ENCODE measurements at places on chromosomes 2 and 18.

- DNase-seq = no peak
Observed at GRCh38 chr2:96809951-96810782, 5.9 kb upstream of the CNNM3 start.

- peak; percentile 17 for DNase-seq
Observed at GRCh38 chr2:3143602-3144001, 234.0 kb downstream of the EIPR1 start.

DNA sequence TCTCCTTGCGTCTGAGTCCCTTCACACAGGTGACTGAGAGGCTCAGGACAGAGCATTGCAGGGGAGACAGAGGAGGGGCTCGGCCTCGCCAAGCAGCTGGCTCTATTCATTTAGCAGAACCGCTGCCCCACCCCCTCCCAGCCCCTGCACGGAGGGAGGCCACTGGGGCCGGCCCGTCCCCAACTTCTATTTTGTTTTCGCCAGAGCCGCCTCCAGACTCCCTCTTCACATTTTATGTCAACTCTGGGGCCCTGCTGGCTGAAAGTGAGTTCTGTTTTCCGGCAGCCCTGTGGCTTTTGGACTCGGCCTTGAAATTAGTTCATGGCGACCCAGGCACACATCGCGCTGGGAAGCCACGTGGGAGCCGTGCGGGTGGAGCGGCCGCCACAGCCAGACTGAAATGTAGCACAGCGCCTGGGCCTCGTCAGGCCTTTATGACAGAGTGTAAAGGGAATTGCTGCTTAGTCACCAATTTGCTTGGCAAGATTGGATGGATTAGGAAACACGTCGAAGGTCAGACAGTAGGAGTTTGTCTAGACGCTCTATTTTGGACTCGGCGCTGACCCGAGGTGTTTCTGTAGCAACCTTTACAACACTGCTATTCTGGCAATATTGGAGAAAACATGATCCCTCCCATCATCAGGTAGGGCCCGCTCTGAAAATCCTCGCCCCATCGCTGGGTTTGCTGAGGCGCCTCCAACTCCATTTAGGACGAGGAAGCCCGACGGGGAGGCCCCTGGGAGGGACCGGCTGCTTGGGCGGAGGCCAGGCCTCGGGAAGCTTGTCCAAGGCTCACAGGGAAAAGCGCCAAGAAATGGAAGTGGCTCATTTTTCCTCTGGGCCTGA, 90.7 kb upstream of the CTDP1 start:
- DNase-seq = no peak

- no peak for DNase-seq
Observed at GRCh38 chr2:59734743-59735142, 818.7 kb downstream of the BCL11A start.

GRCh38 chr2:110674620-110675555, 3.0 kb downstream of the BUB1 start:
- no peak for DNase-seq

DNA sequence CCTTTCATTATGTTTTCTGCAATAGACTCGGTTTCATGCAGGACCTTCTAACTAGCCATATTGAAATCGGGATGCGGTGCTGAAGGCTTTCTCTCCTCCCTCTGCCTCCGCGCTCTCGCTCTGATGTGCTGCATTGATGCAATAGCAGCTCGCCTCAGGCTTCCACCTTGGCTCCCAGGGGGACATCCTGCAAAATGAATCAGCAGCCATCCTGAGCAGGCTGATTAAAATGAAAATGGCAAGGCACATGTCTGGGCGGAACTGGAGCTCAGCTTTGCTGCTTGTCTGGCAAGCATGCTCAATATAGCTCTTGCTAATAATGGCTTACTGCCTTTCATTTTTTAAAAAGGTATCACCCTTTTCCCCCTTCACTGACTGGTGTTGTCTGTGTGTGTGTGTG, 806 bp upstream of the MYT1L start:
- peak; percentile 54 for DNase-seq

DNA sequence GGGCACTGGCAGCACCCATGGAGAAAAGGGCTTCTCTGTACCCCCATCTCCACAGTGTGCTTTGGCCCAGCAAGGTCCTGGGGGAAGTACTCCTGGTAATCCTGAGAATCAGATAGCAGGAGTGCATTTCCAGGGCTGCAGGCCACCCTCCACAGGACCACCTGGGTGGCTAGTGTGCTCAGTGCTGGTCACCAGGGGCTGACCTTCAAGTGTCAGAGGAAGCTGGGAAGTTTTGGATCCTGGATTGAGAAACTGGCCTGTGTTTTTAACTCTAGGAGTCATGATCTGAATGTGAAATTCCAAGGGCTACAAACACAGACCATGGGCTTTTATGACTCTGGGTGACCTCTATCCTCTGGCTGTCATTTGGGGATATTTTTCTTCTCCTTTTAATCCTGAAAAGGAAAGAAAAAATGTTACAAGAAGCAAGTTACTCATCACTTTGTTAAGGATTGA, 9.3 kb downstream of the RHOB start:
- DNase-seq = no peak

DNA sequence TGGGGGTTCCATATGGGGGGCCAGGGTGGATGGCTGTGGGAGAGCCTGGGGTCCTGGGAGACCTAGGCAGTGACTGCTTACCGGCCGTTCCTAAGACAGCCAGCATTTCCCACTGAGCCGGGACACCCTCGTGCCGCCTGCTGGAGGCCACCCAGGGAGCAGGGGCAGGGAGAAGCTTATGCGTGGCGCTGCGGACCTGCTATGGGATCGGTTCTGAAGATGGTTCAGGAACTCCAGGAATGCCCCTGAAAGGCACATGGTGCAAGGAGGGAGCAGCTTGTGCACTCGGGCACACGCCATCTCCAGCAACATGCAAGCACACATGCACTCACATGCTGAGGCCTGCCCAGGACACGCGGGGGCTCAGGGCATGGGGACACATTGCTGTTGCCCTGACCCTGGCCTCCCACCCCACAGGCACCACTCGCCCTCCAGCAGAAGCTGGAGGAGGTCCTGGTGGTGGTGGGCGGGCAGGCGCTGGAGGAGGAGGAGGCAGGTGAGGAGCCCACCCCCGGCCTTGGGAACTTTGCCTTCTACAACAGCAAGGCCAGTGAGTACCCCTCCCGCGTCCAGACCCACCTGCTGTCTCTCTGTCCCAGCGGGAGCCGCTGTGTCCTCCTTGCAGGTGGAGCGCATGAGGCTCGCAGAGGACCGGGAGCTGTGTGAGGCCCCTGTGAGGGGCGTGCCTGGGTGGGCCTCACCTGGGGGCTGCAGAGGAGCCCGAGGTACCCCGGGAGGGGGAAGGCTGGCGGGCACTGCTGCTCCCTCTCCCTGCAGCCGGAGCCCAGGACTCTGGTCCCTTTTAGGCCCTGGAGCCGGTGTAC, 4.1 kb downstream of the KLHL30 start:
- DNase-seq = no peak

- no peak for DNase-seq
Observed at GRCh38 chr2:120896901-120897300, 161.2 kb downstream of the GLI2 start.

GRCh38 chr18:45571714-45572113, 43.6 kb upstream of the SLC14A2 start:
- DNase-seq = no peak

DNA sequence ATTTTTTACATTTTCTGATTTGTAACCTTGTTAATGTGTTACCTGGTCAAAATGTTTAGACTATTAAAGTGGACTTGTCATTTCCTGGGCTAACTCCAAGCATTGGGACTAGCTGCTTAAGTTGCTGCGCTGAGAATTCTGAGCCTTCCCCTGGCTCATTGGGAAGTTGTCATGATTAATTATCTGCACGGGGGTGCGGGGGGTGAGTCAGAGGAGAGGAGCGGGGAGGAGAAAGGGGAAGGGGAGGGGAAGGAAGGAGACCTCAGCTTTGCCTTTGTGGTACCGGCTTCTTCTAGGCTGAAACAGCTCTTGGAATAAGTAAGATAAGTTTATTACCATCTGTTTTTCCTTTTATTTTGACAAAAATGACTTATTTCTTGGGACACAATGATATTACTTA, 52.9 kb upstream of the APCDD1 start:
- no peak for DNase-seq

GRCh38 chr2:132645722-132646539, 24.1 kb downstream of the LYPD1 start:
- DNase-seq = no peak

DNA sequence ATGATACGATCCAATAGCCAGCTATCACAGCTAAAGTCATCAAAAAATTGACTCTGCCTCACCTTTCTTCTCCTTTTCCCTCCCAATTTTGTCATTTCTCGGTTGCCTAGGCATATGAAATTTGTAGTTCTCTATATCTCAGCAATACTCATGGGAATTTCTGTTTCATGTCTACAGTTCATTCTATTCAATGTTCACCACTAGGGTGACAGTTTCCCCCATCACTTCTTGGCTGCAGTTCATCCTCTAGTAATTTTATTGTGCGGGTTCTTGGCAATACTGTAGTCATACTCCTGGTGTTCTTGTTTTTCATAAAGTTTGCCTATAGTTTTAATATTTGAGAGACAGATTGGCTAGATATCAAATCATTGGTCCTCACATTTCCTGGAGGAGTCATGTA, 872.2 kb upstream of the ID2 start:
- DNase-seq = no peak

DNA sequence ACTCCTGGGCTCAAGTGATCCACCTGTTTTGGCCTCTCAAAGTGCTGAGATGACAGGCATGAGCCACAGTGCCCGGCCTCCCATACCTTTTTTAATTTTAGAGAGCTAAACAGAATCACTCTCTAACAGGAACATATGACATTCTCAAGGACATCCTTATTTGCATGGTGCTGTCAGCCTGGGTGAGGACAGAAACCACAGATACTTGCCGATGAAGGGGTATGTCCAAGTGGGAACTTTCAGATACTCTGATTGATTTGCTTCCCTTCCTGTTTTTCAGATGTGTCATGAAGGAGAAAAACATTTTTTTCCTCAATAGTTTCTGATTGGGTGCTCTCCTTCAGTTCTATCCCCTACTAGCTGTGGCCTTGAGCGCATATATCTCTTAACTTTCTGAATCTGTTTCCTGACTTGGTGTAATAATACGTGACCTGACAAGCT, 49.6 kb downstream of the MYO3B start:
- no peak for DNase-seq

DNA sequence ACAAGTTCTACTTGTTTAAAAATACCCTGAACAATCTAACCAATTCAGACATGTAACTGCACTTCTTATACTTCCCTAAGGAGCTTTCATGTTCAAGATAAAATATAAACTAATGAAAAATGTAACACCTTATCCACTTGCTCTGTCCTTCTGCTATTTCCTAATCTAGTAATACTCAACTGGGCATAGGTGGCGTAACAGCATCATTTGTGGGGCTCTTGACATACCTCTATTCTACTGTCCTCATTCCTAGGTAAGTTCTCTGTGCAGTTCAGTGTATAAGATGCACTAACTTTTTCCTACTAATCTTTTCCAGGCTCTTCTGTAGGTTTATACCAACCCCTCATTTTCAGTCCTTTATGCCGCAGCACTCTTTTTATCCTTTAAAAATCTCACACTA, 36.7 kb downstream of the PRKD3 start:
- DNase-seq = no peak

- DNase-seq = peak; percentile 33
Observed at GRCh38 chr2:119485336-119486110, 38.8 kb downstream of the SCTR start.

DNA sequence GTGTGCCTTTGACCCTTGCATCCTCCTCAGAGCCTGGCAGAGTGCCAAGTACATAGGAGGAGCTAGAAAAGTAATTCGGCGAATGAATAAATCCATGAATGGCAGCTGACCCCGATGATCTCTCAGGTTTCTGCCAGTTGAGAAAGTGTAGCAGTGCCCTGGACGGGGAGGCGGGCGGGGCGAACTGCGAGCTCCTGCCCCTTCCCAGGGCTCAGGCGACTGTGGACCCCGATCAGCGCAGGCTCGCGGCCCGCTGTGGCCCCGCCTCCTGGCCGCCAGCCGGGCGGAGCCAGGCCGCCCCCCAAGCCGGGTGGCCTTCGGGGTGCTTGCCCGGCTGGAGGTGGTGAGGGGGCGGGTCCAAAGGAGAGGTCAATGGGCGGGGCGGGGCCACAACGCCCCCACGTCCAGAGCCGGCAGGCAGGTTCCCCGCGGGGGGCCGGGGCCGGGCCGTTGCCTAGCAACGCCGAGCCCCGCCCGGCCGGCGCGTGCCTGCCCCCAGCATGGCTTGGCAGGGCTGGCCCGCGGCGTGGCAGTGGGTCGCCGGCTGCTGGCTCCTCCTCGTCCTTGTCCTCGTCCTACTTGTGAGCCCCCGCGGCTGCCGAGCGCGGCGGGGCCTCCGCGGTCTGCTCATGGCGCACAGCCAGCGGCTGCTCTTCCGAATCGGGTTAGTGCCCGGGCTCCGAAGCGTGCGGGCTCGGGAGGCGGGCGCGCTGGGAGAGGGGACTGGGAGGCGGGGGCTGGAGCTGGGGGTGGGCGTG, 30.6 kb upstream of the TMBIM1 start:
- peak; percentile 95 for DNase-seq

- no peak for DNase-seq
Observed at GRCh38 chr18:67216846-67217245, 299.7 kb downstream of the DSEL start.

DNA sequence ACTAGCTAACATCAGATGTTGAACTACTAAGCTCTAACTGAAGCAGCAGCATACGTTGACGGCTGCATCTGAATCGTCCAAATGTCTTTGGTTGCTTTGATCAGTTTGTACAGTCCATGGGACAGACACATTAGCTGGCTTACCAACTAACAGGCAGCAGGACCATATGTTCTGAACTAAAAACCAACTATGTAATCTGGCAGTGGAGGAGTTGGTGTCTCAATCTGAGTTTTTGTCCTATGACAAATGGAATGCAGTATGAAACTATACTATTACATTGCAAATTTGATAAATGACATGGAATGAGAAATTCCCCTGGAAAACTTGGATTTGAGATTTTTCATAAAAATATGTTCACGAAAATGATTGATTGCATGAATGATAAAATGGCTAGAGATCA, 79.5 kb downstream of the EPHA4 start:
- no peak for DNase-seq

- peak; percentile 79 for DNase-seq
Observed at GRCh38 chr2:240893363-240893844, 2.6 kb downstream of the MAB21L4 start.

- peak; percentile 16 for DNase-seq
Observed at GRCh38 chr2:128413014-128413717, 94.5 kb upstream of the HS6ST1 start.

- peak; percentile 73 for DNase-seq
Observed at GRCh38 chr2:119264781-119265692, 41.4 kb downstream of the STEAP3 start.

DNA sequence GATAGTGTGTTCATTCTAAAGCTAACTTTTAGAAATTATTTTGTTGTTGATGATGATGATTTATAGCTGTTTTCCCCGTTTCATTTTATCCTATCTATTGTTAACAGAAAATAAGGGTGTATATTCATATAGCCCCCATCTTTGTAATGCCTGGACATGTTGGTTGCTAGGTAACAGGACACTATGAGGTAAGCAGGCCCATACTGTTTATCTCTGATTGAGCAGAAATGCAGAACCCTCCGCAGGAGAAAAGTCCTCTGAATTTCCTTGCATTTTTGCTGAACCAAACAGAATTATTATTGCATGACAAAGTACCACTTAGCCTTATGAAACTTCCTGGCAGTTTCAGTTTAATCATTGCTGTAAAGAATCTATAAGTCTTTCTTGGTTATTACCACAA, 339.4 kb downstream of the DCC start:
- DNase-seq = no peak

GRCh38 chr2:224957540-224958461, 84.5 kb downstream of the DOCK10 start:
- no peak for DNase-seq

- no peak for DNase-seq
Observed at GRCh38 chr2:77629539-77629938, 107.4 kb upstream of the LRRTM4 start.

GRCh38 chr18:35389095-35389618, 12.0 kb upstream of the ZNF396 start:
- no peak for DNase-seq

Measured in ecto neural progenitor cell (in vitro differentiated cells).